ENCODE measurements at places on chromosomes 16 and 17.

- DNase-seq, result no peak
Observed at GRCh38 chr17:8680466-8681169, 50.1 kb upstream of the MYH10 start.

DNA sequence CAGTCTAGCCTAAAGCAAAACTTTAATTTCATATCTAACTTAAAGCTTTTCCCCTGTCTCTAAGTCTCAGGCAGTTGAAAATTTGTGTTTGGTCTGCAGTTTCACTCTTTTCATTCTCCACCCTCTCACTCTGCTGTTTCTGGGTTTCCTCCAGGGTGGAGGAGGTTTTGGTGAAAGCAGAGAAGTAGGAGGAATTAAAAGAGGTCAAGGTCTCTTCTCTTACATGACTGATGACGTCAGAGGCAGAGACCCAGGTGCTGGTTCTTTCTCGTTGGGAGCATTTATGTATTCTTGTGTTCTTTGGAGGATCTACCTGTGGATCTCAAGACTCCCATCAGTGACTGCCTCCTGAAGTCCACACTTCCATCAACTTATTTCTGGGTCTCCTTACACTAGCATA is 2.4 kb upstream of the PSMD11 start:
- DNase-seq, result no peak

GRCh38 chr17:48143629-48144028 is 36.1 kb downstream of the SNX11 start:
- no peak for DNase-seq

- DNase-seq, result peak; percentile 7
Observed at GRCh38 chr16:75109732-75110243, 6.8 kb downstream of the LDHD start.

DNA sequence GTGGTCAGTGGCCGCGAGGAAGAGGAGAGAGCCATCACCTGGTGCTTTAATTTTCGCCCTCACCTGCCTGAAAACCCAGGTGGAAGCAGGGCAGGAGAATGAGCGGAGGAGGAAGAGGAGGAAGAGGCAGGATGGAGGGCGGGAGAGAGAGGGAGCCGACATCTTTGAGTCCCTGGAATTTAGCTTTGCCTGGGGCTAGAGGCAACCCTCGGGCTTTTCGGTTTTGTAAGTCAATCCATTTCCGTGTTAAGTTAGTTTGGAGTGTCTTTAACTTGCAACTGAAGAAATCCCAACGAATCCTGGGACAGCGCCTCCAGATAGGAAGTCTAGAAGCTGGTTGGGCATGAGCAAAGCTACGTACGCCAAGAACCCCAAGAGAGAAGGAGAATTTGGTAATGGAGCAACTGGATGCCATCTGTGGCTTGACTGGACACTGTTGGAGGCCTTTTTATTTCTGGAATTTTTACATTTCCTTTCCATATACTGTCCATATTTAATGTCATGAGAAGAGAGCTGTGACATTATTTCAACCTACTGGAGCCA is 36.9 kb upstream of the ATP2A3 start:
- no peak for DNase-seq

DNA sequence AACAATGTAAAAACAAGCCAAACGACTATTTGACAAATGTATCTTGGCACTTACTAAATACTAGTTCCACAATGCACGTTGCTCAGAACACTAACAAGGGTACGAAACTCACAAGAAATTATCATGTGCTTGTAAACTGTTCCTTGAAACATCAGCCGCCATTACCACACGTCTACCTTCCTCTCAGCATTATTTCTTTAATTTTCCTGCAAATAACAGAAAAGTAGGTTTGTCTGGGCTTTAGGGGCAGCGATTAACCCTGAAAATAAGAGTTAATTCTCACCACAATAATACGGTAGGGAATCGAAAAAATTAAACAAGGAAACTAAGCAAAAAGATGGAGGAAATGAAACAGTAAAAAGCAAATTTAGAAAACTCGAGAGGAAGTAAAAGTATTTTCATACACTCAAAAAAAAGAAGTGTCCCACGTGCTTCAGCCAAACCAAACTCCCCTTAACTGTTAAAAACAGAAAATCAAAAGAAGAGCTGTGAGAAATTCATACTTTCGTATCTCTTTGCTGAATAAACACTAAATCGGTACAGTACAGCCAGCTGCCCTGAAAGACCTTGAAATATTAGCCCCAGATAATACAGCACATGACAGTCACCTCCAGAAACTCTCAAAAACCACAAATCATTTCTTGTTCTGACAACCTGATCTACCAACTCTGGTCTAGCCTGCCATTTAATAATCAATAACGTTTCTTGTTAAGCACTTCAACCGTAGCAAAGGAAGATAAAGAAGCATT is 1.2 kb downstream of the ARHGAP17 start:
- DNase-seq, result no peak

DNA sequence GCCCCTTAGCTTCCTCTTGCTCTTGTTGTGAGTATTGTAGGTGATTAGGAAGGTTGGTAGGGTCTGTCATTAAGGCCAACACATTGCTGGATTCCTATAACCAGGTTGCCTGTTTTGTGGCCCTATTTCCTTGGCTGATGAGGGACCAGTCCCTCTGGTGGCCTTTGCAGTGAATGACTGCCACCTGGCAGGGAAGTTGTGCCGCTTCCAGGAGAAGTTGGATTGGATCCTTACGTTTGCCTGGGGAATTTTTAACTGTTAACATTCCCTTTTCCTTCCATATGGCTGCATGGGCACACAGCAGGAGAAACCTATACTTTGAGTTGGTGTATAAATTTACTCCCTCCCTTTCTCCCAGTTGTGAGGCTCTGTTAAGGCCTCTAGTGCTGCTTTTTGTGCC is 32.4 kb downstream of the LCMT1 start:
- no peak for DNase-seq

- peak; percentile 99 for DNase-seq
Observed at GRCh38 chr17:57662644-57663308, 82.3 kb downstream of the CCDC182 start.

DNA sequence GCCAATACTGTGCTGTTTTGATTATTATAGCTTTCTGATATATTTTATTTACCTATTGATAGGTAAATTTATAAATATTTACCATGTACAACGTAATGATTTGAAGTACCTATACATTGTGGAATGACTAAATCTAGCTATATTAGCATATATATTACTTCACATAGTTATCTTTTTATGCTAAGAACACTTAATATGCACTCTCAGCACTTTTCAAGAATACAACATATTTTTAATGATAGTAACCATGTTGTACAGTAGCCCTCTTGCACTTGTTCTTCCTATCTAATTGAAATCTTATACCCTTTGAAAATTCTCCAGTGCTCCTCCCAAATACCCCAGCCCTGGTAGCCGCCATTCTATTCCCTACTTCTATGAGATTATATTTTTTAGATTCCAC is 604.0 kb upstream of the KIF2B start:
- DNase-seq, result no peak

Measured in AG20443 (cell line).